Metanephros (tissue), 2 donors: ENCODE measurements at places on chromosomes 13 and 19. TPM values are rescaled to one million over a fixed set of nuclear protein-coding genes. Genes with fewer than 3 reads are reported as not detected.

The ZNF264 gene
- total RNA-seq, result 45.8 TPM

The ZNF555 gene
- 16.7 TPM for total RNA-seq

The FLT3 gene
- total RNA-seq, result 0.64 TPM

The IRS2 gene
- total RNA-seq, result 16.5 TPM

The LILRB4 gene
- 2.9 TPM for total RNA-seq

The SLC6A16 gene
- 3.2 TPM for total RNA-seq

The MED4 gene
- total RNA-seq, result 26.7 TPM

The EMP3 gene
- total RNA-seq, result 31.5 TPM

The OR4F17 gene
- not detected for total RNA-seq

The VSTM1 gene
- total RNA-seq, result 2.9 TPM
